Stimulated activated CD4-positive, alpha-beta T cell treated with anti-CD3 and anti-CD28 coated beads, Interleukin-1b, Interleukin-23, amount 100 ng/mL, for 24 hours (primary cell): ENCODE measurements at places on chromosomes 16 and 17.

- DNase-seq = no peak
Observed at GRCh38 chr17:17505610-17506171, 9.5 kb upstream of the RASD1 start.

DNA sequence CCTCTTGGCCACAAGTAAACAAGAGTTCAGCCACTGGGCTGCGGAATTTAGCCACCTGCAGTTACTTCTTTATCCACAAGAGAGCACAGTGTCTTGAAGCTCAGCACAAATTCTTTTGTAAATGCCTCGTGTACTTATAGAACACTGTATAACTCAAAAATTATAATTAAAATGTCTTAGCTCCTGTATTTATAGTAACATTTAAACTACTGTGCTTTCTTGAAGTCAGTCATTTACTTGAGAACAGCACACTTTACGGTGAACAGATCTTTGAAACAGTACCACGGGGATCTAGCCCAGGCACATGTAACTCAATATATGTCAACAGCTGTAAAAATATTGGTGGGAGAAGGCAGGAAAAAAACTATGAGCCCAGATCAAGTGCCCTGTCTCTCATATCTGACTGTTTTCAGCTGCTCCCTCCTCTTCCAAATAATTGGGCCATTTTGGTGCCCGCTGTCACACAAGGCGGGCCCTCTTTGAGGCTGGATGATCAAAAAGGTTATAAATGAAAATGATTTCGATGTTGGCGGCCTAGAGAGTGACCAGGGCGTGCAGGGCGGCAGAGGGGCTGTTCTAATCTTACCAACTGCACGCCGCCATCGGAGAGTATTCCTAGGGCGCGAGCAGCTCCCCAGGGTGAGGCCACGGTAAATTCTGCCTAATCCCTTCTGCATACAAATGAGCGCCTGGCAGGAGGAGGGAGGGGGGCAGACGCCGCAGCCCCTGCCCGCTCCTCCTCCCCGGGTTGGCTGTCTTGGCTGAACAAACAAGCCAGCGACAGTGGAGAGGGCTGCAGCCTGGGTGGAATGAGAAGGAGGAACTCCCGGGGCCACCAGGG is 183.2 kb downstream of the C16orf78 start:
- no peak for DNase-seq

DNA sequence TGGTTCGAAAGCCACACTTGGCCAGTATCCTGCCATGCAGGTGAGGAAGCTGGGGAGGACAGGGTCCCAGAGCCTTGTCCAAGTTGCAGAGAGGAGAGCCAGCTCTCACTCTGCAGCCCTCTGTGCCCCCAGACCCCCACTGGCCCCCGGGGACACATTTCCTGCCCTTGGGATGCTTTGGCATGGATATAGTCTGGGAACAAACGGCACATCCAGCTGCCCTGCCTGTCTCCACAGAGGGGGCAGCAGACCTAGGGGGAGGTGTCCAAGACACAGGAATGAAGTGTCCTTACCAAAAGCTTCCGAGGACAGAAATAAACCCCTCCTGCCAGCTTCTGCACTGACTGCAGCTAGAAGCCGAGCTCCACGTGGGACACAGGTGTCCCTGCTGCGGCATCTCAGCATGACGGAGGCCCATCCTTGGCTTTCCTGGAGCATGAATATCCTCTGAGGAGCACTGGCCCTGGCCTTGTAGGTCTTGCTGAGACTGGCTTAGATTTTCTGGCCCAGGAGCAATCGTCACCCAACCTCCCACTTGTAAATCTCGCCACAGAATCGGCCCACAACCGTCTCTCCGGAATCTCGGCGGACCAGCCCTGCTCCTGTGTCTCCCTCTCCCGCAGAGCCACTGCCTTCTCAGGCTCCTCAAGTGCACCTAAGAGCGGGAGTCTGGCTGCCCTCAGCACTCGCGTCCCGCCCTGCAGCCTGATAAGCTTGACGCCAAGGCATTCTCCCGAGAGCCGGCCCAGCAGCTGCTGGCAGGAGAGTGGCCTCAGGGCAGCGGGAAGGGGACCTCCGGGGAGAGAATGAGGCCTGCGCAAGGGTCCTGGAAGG is 1.1 kb upstream of the CAPN15 start:
- no peak for DNase-seq

- no peak for DNase-seq
Observed at GRCh38 chr17:57561072-57561861, 183.8 kb downstream of the CCDC182 start.

- no peak for DNase-seq
Observed at GRCh38 chr17:33944412-33944811, 310.7 kb upstream of the CCL2 start.

DNA sequence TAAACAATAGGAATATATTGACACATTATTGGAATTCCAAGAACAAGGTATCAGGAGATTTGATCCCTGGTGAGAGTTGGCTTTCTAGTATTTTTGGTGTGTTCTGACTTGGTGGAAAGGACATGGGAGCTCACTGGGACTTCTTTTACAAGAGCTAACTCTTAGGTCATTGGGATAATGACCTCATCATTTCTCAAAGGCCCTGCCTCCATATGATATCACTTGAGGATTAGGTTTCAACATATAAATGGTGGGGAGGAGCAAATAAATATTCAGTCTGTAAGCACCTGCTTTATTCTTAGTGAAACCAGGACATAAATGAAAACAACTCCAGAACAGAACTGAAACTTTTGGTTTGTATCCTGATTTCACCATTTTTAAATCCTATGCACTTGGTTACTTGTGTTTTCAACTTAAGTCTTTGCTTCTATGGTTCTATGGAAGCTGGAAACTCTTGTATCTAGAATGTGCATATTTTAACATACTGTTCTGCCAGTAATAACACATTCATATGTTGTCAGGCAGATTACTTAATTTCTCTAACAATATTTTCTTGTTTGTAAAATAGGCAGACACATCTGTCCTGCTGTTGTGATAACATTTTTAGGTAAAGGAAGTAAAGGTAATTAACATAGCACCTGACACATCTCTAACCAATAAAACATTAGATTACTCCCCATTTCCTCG is 1527.7 kb upstream of the CDH8 start:
- DNase-seq = no peak

GRCh38 chr16:31455601-31456314 is 3.5 kb upstream of the ARMC5 start:
- no peak for DNase-seq

DNA sequence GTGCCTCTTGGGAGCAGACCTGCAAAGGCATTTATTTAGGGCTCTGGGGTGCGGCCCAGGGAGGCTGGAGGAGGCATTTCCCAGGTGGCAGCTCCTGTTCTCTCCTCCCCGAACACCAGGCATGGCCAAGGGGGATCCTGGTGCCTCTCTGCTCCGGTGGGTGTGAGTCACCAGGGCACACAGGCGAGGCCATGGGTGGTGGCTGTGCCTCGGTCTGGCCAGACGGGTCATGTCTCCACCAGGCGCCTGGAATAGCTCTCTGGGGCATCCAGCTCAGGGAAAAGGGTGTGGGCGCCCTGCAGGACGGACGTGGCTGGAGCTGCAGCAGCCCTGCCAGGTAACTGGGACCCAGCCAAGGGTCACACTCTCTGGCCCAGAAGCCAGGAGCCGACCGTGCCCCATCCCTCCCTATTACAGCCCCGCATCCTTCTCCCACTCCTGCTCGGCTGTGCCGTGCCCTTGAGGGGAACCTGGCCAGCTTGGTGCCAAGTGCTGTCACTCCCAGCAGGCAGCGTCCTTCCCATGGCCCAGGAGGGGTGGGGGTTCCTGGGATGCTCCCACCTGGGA is 25.8 kb downstream of the SOX8 start:
- no peak for DNase-seq

GRCh38 chr16:72371307-72372086 is 199.5 kb upstream of the PMFBP1 start:
- no peak for DNase-seq

DNA sequence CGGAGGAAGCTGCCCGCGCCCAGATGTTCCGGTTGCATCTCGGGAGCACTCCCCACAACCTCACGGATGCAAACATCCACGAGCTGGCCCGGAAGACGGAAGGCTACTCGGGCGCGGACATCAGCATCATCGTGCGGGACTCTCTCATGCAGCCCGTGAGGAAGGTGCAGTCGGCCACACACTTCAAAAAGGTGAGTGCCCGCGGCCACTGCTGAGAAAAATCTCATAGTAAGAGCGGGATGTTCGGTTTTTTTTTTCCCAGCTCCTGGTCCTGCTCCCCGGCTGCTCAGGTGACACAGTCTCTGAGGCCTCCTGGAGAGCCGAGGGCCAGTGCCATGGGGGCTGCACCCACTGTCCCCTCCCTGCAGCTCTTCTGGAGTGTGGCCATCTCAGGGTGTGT is 9.3 kb downstream of the PDF start:
- no peak for DNase-seq

DNA sequence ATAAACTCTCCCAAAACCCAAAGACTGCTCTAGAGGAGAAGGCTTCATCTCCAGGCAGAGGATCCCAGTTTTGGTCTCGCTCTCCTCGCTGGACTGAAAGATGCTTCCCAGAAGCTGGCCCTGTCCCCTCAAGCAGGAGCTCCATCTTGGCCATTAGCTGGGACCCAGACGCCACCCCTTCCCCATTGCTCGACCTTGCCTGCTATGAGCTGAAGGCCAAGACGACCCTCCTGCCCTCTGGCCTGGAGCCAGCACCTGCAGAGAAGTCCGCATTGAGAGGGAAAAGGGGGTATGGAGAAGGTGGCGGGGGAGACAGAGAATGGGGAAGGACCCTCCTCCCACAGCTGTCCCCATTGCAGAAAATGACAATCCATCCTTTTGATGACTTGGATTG is 3.6 kb upstream of the RCVRN start:
- DNase-seq = no peak

GRCh38 chr17:80031691-80032430 is 3.8 kb downstream of the TBC1D16 start:
- DNase-seq = no peak

DNA sequence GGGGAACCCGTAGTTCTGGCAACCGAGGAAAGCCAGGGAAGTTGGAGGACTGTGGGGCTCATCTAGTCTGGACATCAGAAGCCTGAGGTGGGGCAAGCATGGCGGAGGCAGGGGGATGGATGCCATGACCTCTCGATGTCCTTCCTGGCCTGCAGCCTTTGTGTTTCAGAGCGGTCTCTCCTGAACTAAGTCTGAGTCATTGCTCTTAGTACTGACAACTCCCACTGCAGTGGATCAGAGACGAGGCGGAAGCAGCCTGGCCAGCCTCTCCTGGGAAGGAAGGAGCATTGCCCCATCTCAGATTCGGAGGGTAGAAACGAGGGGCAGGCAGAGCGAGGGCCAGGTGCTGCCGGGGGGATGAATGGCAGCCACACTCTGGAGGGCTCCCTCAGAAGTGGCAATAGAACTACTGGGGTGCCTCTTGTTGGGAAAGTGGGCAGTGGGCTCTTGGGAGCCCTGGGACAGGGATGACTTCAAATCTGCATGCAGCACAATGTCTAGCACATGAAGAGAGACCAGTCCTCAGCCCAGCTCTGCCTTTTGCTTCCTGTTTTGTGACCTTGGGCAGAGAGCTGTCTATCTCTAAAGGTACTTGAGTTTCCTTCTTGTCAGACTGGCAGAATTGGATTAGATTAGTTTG is 3.6 kb upstream of the STAC2 start:
- no peak for DNase-seq

DNA sequence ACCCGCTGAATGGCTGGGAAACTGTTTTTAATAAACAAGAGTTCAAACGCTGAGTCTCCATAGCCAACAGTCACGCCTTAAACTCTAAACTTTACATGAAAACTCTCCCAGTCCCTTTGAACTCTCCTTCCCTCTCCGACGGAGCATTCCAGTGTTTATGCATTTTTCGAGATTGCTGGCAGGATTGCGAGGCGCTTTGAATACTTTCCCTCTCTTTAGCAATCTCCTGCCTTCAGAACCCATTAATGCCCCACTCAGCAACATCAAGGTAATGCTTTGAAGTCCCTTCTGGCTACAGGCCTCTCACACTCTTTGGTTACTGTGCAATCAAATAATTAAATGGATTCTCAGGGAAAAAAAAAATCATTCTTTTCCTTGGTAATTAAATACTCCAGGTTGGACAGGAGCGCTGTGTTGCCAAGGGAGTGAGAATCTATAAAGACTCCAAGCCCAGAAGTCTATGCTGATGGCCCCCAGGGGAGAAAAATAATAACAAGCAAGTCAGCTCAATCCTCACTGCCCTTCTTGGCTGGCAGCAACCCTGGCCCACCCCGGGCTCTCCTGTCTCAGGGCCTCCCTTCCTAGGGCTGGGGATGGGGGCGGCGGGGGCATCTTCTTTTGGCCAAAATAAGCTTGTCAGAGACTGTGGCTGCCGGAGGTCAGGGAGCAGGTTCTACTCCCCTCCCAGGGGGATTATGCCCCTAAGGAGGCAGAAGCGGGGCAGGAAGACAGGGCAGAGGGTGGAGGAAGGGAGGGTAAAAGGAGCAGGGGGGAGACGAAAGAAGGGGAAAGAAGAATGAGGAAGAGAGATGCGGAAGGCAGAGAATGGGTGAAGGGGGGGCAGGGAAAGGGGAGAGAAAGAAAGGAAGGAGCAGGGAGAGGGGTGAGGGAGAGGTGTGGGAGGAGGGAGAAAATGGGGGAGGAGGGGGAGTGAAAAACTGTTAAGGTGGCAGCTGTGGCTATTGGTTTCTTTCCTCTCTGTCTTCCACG is 45.2 kb downstream of the AXIN2 start:
- no peak for DNase-seq

DNA sequence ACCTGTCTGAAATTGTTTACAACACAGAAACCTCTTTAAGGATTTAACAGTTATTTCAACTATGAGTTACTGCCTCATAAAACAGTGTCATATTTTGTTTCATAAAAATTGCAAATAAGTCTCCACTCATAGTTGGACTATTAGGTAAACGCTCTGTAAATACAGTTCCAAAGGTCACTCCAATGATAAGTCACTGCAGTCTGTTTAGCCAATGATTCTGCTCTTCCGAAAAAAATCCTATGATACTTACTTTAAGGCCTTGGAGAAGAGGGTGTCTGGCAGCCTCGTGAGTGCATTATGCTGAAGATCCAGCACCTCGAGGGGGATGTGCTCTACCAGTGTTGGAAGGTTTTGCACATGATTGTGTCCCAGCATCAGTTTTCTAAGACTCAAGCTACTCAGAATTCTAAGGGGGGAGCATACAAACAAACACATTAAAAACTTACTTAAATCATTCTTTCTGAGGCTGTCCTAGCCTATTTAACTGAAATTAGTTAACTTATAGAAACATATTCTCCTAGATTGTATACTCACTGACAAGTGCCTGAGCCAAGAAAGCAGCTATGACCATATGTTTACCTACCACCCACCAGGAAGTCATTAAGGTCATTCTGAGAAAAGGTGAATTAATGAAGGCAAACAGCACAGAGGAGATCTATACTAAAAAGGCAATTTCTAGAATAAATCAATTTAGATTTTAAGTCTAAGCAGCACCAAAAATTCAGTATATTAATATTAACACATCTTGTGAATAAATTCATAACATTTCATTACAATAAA is 41.1 kb downstream of the MARVELD3 start:
- DNase-seq = no peak
